NCI-H2171 (cell line): ENCODE measurements at places on chromosomes 1 and 21.

DNA sequence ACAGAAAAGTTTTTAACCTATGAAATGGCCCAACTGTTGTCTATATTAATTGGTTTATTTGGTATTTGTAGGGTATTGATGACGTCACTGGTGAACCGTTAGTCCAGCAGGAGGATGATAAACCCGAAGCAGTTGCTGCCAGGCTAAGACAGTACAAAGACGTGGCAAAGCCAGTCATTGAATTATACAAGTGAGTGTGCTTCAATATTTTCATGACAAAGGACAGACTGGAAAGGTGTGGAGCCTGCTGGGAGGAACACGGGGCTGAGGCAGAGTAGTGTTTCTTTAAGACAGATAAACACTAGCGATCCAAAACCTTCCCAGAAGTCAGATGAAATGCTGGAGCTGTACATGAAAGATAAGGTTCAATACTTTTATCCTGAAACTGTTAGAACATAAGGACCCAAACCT lies 76.7 kb downstream of the AK4 start:
- DNase-seq = no peak

GRCh38 chr1:91161166-91161565 lies 139.3 kb upstream of the ZNF644 start:
- no peak for DNase-seq

GRCh38 chr1:3262681-3263286 lies 191.7 kb upstream of the ARHGEF16 start:
- DNase-seq = no peak

DNA sequence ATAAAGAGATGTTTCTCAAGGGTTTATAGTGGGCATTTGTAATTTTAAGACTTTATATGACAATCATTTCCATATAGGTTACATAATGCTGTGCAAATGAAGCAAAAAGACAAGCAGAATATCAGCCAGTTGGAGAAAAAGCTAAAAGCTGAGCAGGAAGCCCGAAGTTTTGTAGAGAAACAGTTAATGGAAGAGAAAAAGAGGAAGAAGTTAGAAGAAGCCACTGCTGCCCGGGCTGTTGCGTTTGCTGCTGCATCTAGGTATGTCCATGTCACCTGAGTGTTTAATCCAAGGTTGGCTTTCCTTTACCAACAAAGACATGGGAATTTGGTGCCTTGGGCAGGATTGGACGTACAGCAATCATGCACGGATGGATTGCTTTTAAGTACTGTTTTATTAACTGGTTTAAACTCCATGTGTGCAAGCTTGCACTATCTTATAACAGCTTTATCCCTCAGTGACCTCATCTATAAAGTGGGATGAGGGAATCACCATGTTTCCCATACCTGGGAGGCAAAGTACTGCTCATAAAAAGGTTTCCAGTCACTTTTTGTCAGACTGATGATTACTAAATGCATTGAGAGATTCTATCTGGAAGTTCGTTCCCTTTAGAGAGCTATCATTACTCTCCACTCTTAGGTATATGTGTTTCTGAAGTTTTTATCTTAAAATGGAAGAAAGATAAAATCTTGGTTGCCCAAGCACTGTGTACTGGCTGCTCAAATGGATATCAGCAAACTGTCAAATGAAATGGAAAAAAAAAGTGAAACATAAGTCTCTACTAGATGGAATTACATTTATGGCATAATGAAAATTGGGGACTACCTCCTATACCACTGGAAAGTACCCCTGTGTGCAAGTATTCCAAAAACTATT lies 55.1 kb downstream of the MACO1 start:
- DNase-seq = no peak

GRCh38 chr1:6014130-6014999 lies 22.1 kb upstream of the NPHP4 start:
- no peak for DNase-seq

DNA sequence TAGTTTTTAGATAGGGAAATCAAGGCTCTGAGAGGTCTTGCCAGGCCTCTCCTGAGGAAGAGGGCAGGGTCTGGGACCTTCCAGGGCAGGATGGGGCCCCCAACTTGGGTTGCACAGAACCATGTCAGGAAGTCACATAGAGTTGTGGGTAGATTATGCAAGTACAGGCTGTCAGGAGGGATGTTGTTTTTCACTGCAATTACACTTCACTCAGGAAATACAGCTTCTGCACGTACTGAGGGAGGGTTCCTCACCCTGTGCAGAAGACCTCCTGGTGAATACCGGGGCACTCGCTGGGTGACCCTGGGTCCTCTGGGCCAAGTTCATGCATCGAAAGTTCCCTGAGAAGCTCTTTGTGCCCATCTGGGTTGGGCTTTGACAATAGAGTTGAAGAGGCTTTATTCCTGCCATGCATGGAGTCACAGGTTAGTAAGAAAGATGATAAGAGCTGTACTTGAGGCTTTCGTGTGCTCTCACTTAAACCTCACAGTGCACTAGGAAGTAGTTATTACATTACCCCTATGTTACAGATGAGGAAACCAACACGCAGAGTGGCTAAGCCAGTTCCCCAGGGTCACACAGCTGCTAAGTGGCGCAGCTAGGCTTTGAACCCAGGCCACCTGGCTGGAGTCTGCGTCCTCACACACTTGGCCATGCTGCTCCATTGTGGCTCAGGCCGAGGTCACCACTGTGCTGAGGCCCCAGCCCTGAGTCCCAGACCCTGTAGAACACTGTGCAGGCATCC lies 16.2 kb upstream of the TNFRSF1B start:
- DNase-seq = no peak

GRCh38 chr1:192529811-192530210 lies 45.8 kb upstream of the RGS1 start:
- DNase-seq = no peak

DNA sequence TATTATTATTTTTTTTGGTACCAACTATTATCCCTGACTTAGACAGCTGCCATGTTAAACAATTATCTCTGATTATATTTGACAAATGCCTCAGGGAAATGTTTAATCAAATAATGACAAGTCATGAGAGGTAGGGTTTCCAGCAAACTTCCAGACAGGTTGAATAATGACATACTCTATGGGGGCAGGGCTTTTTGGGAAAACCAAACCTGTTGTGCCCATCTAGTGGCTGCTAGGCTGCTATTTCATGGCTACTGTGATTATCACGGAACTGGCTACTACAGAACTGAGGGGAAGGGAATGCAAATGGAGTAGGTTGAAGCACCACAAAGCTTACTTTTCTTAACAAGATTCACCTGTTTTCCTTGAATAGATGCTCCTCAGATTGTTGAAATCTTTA lies 77.6 kb downstream of the DUSP10 start:
- no peak for DNase-seq

GRCh38 chr1:6423321-6423999 lies 1.1 kb upstream of the ESPN start:
- DNase-seq = peak; percentile 55

DNA sequence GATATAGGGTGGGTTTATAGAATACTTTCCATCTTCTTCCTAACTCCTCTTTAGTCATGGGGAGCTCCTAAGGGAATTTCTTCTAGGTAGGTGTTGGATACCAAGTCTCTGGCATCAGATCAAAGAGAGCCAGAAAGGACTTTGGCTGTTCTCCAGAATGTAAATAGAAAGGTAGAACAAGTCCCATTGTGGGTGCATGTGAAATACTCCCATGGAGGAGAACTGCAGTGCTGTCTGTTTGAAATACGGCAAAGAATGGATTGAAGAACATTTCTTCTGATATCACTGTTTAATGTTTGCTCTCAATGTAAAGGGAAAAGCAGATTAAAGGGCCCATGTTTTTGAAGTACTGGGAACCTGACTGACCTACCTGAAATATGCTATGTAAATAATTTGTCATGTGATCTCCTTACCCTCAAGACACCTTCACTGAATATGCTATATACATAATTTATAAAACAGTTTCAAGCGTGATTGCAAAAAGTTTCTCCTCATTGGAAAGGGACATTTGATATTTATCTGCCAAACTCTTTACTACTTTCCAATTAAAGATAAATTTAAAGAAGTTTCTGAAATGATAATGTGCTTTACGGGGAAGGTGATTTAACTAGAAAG lies 65.9 kb downstream of the LAMC1 start:
- peak; percentile 64 for DNase-seq

DNA sequence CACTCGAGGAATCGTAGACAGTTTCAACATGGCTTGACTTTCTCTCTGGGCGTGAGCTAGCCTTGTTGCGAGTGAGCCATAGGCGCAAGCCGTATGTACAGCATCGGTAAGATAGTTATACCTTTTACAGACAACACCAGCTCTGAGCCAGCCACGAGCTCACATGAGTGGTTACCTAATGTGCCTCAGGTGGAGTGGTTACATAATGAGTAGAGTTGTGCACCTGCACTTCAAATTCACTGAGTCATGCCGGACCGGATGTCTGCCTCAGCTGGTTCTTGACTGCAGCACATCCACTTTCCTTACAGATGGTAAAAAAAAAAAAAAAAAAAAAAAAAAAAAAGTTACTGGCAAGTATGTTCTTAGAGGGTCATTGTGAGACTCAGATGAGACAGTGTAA lies 360.4 kb upstream of the NR5A2 start:
- peak; percentile 26 for DNase-seq

DNA sequence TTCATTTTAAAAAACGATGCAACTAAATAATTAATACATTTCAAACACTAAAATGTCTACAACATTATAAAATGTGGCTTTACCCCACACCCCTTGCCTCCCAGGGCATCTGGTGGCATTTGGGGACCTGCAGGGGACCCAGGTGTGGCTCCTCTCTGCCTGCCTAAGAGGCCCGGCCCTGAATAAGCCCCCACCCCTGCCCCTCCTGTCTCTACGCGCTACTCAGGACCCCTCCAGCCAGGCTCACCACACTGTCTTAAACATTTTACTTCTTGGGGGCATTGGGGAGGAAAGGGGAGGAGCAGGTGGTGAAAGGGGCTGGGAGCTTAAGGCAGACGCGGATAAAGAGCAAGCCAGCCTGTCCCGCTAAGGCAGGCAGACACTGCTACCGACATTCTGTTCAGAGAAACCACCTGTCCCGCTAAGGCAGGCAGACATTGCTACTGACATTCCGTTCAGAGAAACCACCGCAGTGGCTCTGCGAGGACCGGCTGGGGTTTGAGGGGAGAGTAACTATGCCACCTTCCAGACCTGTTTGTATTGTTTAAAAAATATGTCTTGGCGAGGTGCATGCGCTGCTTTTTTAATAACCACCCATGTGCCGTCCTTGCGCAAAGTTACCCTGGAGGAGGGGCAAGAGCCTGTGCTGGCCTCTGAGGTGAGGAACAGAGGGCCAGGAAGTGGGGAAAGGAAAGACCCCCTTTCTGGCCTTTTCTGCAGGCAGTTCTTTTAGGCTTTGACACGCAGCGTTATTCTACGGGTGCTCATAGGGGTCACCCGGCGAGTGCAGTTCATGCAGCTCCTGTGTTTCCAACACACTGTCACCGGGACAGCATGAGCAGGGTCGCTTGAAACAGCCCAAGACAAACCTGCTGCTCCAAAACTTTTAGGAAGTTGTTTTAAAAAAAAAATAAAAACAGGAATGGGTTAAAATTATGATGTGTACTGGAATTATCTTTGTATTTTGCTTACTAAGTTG lies 51.3 kb upstream of the RIPK4 start:
- no peak for DNase-seq

- no peak for DNase-seq
Observed at GRCh38 chr21:29462479-29462878, 163.8 kb downstream of the BACH1 start.

- DNase-seq = no peak
Observed at GRCh38 chr1:18855573-18855972, 3.9 kb downstream of the TAS1R2 start.

- no peak for DNase-seq
Observed at GRCh38 chr1:36089393-36090121, 865 bp downstream of the ADPRS start.

DNA sequence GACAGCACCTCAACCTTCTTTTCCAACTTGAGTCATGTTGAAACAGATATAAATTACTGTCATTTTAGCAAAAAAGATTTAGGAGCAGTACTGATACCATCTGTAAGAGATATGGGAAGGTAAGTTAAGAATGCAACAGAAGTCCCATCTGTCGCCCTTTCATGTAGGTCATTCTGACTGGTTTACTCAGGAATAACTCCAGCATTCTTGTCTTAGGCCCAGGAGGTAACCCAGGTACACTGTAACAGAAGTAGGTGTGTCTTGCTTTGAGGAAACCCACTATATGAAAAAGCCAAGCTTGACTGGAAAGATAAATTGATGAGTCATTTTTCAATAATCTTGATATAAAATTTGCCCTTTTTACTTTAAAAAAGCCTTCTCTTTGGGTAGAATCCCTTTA lies 35.4 kb downstream of the PGM1 start:
- DNase-seq = peak; percentile 32

GRCh38 chr1:40243351-40243750 lies 4.4 kb upstream of the TMCO2 start:
- no peak for DNase-seq

- no peak for DNase-seq
Observed at GRCh38 chr1:27136236-27136551, 18.7 kb downstream of the SLC9A1 start.

GRCh38 chr1:189027512-189027911 lies 1450.2 kb downstream of the BRINP3 start:
- DNase-seq = no peak

- DNase-seq = no peak
Observed at GRCh38 chr21:38619992-38620479, 121.8 kb upstream of the ERG start.

DNA sequence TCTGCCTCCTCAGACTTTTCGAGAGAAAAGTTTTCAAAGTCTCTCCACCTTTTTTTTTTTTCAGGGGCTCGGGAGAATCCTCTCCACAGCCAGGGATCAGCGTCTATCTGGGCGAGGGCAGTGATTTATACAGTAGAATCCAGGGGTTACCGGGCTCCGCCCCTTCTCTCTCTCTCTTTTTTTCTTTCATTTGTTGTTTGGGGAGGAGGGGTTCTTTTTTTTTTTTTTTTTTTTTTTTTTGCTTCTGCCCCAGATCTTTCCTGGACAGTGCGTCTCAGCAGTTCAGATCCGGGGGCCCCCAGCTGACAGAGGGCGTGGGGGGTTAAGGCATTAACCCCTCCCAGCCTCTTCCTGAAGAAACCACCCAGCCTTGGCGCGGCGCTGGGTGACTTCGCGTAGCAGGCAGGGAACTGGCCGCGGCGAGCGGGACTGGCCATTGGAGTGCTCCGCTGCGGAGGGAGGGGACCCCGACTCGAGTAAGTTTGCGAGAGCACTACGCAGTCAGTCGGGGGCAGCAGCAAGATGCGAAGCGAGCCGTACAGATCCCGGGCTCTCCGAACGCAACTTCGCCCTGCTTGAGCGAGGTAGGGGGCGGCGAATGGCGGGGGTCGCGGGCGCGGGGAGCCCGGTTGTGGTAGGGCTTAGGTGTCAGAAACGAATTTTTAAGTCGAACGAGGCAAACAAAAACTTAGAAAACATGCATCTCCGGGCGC lies at the start of gene S1PR1:
TSS of gene S1PR1 (plus strand) at position 504 of the 713 bp plus-strand sequence. CDS start 1,966 bp downstream, outside the sequence.
- no peak for DNase-seq

- no peak for DNase-seq
Observed at GRCh38 chr21:32476661-32477423, 64.3 kb downstream of the EVA1C start.

DNA sequence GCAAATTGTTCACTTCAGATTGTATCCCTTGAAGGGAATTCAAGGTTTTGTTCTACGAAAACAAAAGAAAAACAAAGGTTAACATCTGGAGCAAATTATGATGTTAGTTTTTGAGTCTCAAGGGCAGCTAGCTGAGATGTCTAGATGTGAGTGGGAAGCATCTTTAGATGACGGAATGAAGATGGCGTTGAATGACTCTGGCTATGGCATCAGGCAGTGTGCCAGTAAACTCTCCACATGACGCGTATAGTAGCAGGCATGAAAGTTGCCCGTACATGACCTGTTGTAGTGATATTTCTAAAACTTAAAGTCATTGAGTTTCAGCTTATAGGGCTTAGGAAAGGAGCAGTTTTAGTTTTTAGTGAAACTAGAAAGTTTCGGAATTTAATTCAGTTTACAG lies 12.3 kb upstream of the SDC3 start:
- no peak for DNase-seq

GRCh38 chr1:47849591-47850261 lies 147.5 kb downstream of the TRABD2B start:
- DNase-seq = no peak
